Hepatocyte (in vitro differentiated cells): ENCODE measurements at places on chromosomes 5 and 9. TPM values are rescaled to one million over a fixed set of nuclear protein-coding genes. Genes with fewer than 3 reads are reported as not detected.

DNA sequence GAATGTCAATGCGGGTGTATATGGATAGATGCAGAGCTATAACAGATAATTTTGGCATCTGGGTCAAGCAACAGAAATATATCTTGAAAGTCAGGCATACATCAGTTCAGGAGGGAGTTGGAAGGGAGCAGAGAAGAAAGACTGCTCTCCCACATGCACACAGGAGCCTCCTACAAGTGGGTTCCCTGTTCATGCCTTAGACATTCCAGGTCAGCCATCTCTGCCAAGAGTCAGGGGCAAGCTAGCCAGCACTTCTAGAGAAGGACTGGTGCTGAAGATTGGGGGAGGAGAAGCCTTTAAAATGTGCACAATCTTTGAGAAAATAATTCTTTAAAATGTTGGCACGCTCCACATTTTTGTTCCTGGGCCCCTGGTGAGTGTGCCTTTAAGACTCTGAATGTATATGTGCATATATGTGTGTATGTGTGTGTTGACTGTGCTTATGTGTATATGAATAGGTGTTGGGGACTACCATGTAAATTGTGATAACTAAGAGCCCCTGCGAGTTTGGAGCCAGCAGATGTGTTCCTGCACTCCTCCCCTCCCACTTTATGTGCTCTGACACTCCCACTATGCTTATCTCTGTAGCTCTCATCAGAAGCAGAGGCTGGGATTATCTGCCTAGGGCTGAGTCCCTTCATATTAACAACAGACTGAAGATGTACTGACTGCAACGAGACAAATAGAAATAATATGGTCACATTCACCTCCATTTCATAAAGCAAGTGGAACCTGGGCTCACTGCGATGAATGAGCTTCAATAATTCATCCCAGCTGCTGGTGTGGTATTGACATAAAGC lies 21.5 kb upstream of the DELE1 start:
- H3K4me3 ChIP-seq: no peak overlapping the region
- no peaks in the 10 kb centered on the region for H3K36me3 ChIP-seq
- H3K27ac ChIP-seq: no peak overlapping the region
- H3K27me3 ChIP-seq: no peaks in the 10 kb centered on the region
- no peak for DNase-seq
- no peaks in the 10 kb centered on the region for H3K4me1 ChIP-seq

Gene MACIR
- 25.5 and 26.4 TPM in 2 replicates for total RNA-seq

Gene IGFBPL1
- 4.0 and 9.8 TPM in 2 replicates for total RNA-seq

Gene CCDC183
- total RNA-seq: 10.5 and 17.7 TPM in 2 replicates
